Fibroblast of skin of right biceps (primary cell): ENCODE measurements at places on chromosomes 13 and 19.

GRCh38 chr19:7652061-7652641 lies 15.2 kb downstream of the STXBP2 start:
- DNase-seq = peak; percentile 61

DNA sequence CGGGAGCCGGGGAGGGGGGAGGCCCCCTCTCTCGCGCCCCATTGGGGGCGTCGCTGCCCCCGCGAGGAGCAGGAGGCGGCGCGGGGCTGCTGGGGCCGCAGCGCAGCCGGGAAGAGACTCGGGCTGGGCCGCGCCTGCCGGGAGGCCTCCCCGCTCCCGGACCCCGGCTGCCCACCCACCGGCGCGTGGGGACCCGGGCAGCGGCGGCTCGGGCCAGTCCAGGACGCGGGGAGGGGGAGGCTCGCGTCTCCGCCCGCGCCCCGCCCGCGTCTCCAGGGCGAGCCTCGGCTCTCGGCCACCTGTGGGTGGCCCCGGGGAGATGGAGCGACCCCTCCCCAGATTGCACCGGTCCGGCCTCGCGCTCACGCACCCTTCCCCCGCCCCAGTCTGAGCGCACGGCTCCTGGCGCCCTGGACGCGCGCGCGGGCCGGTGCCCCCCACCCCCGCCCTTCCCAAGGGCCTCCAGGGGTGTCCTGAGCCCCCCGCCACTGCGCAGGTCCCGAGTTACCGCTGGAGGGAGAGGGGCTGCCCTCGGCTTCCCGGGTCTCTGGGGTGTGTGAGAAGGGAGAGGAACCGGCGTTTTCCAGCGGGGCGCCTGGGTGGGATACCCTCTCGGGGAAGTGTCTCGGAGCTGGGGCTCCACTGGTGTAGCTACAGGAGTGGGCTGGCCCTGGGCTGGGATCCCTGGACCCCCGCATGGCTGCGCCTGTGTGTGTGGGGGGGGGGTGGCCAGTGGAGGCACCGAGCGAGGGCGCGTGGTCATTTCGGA lies 645 bp downstream of the PALM start:
- DNase-seq = no peak

DNA sequence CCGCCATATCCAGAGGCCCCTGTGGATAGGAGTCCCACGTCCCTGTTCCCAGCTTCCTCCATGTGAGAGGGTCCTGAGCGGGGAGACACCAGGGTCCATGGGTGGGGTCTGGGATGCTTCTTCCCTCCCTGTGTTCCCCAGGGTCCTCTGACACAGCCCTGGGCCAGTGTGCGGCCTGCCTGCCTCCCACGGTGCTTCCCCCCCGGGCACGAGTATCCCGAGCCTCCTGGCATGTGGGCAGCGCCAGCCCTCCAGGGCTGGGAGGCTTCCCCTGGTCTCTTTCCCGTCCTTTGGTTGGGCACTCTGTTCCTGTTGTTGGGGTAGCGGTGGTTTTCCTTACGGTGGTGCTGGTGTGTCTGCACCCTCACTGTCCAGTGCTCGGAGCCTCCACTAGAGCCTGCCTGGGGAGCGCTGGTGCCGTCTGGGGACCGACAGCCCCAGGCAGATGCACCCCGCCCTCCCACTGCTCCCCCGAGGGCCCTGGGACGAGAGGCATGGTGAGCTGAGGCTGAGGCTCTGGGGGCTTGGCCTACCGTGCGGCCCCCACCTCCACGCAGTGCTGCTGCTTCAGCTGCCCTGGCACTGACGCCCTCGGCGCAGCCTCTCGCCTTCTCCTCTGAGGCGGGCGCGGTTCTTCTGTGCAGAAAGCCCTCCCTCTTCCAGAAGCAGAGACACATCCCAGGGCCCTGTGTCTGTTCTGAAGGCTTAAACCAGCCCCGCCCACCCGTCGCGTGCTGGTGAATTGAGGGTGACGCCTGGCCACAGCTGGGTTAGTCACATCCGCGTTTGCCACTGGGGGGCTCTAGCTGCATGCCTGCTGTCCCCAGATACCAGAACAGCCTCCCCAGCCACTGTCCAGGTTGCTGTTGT lies 27.9 kb downstream of the PLEKHJ1 start:
- peak; percentile 83 for DNase-seq

- DNase-seq = no peak
These were observed 10.3 kb downstream of the ZNF787 start for GRCh38 chr19:56110515-56111448.

GRCh38 chr13:50684366-50684765 lies 159.1 kb downstream of the DLEU7 start:
- no peak for DNase-seq

DNA sequence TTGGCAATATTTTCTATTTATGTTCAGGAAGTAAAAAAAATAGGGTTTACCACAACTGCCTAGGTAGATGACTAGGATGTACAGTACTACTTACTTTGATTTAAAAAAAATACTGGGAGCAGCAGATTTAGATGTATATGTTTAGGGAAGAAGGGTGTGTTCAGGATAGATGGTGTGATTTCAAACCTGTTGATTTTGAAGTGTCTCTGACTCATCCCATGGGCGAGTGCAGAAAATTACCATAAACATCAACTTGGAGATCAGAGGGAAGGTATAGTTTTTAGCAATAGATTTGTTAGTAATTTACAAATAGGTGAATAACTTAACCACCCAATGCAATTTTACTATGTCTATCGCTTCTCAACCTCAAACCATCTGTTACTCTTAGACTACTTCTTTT lies 214.8 kb downstream of the NDFIP2 start:
- no peak for DNase-seq

DNA sequence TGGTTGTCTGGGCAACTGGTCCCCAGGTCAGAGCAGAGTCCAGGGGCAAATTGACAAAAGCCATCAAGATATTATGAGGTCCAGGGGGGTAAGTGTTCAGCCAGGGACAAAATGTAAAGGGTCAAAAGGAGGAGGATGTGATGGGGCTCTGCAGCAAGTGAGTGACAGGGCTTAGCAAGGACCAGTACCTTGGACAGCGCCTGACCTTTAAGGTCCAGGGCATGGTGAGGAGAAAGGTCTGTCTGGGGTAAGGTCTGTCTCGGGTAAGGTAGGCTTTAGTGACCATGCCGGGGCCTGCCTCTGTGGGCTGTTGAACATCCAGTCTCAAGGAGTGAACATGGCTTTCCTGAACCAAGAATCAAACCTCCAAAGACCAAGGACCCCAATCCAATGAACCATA lies 6.3 kb upstream of the ZNF358 start:
- DNase-seq = no peak

GRCh38 chr19:54436031-54436523 lies 12.9 kb upstream of the LENG8 start:
- DNase-seq = no peak

GRCh38 chr19:23305555-23305954 lies 55.4 kb upstream of the ZNF724 start:
- DNase-seq = no peak
